ENCODE measurements at places on chromosomes 3 and 15.

DNA sequence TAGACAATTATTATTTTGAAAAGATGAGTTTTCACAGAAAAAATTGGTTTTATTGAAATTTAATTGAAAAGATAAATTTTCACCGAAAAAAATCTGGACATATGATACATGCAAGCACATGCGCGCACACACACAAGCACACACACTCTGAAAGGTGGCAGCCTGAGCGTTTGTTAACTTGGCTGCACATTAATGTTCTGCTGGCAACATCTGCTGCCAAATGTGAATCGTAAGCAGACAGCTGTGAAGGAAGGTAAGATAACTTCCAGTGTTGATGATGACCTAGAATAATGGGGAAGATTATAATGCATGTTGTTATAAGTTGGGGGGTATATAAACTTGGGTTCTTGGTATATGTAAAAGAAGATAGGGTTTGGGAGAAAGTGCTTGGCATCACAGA is 18.4 kb upstream of the CMTM7 start:
- DNase-seq, result no peak

DNA sequence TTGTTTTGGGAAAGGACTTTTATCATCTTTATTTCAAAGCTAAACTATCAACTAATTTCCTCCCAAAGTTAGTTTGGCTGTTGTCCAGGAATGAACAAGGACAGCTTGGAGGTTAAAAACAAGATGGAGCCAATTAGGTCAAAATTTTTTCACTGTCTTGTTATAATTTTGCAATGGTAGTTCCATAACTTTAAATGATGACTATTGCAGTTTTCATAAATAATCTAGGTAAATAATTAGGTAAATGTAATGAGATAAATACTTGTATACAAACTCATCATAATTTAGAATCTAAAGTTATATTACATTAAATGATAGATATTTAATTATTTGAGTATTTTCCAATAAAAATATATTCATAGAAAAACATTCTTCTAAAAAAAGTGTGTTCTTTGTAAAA is 68.3 kb upstream of the DAZL start:
- no peak for DNase-seq

DNA sequence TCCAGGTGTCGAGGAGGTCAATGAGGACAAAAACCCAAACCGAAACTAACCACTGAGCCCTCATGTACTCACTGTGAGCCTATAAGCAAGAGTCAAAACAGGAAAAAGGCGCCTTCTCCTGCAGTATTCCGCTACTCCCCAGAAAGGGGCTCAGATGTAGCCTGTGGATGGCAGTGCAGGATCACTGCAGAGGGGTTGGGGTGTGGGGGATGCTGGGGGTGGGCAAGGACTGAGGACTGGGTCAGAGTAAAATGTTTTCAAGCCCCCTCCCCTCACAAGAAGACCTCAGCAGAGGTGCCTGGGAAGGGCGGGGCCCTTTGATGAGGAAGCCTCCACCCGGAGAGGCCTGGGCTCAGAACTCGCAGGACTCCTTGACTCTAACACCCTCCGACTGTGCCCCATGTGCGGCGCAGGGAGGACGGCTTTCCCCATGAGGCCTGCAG is 170.1 kb downstream of the OSBPL10 start:
- no peak for DNase-seq

DNA sequence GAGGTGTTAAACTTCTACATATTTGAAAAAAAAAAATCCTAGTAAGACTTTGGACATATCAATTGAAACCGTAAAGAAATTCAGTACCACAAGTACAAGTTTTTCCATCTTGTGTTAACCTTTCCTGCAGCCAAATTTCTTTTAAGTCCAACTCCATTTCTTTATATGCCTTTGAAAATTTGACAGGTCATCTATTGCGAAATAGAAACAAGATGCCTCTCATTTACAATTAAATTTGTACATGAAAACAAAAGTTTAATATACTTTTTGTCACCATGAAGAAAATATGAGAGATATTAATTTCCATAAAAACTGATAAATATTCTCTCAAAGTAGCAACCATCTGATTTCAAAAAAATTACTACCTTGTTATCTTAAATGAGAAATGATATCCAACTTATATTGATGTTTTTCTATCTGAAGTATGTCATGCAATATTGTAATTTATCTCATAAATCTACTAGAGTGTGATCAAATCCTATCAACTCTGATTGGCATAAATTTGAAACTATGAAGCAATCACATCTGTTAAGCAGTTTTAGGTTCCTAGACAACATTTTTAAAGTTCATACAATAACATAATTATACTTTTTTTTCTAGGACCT is 68.2 kb downstream of the TBC1D5 start:
- DNase-seq, result no peak

GRCh38 chr15:52193321-52193720 is 2.1 kb upstream of the GNB5 start:
- DNase-seq, result no peak

DNA sequence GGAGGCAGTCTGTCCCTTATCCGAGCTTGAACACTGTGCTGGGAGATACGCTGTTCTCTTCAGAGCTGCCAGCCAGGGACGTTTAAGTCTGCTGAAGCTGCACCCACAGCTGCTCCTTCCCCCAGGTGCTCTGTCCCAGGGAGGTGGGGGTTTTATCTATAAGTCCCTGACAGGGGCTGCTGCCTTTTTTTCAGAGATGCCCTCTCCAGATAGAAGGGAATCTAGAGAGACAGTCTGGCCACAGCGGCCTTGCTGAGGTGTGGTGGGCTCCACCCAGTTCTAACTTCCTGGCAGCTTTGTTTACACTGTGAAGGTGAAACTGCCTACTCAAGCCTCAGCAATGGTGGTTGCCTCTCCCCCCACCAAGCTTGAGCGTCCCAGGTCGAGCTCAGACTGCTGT is 319.9 kb upstream of the GRM7 start:
- DNase-seq, result no peak

- DNase-seq, result no peak
Measured at GRCh38 chr3:84109911-84110310, 848.9 kb upstream of the CADM2 start.

GRCh38 chr3:193086681-193087080 is 154.3 kb upstream of the PLAAT1 start:
- no peak for DNase-seq

DNA sequence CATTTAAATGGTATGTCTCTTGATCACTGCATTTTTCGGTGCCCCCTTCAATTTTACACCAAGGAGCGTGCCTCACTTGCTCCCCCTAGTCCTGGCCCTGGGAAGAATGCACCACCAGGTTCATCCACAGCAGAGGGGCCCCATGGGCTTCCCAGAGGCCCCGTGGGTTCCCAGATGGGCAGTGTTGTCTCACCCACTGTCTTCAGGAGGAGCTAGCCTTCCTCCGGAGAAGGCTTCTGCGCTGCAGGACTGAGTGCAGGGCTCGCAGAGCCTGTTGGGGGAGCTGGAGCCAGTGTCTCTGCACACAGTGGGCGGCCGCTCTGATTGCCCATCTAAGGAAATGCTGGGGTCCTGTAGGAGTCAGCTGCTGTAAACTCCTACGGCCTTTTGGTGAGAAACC is 45.9 kb downstream of the POLR2M start:
- no peak for DNase-seq

All from activated naive CD4-positive, alpha-beta T cell treated with anti-CD3 and anti-CD28 coated beads, Interleukin-2, amount 50 U/mL, for 16 hours (primary cell).